ENCODE measurements at places on chromosomes 1 and 21. TPM values are rescaled to one million over a fixed set of nuclear protein-coding genes. Genes with fewer than 3 reads are reported as not detected.
A peak's percentile ranks its signal among the peaks of the same experiment; 100 is the strongest.

TDRD5 gene
- polyA plus RNA-seq = not detected

DNA sequence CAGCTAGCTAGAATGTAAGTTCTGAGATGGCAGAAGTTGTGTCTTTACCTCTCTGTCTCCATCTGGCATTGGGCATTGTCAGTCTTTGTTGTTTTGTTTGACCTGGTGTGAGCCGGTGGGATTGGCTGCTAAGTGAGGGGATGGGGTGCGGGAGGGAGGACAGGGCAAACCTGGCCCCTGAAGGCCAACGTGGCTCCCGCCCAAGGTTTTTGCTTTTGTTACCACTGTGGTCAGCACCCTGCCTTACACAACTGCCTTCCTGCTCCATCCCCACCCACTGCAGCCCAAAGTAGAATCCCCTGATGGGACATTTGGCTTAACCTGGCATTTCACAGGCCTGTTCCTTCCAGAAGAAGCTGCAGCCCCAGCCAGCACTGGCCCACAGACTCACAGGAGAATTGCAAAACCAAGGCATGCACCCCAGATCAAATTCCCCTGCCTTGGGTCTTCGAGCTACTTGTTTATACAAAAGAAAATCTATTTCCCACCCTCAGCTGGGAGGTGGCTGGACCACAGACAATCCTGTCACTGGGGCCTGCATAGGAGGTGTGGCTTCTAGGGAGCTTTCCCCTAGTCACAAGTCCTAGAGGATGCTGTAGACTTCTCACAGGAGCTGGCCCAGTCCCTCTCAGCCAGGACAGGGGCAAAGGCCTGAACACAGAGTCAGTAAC lies 147.5 kb downstream of the TRABD2B start:
- no peak for DNase-seq

LRRC7 gene
- polyA plus RNA-seq = 0.66 TPM

- no peak for DNase-seq
Measured at GRCh38 chr1:156863631-156864030, 3.0 kb downstream of the NTRK1 start.

DNA sequence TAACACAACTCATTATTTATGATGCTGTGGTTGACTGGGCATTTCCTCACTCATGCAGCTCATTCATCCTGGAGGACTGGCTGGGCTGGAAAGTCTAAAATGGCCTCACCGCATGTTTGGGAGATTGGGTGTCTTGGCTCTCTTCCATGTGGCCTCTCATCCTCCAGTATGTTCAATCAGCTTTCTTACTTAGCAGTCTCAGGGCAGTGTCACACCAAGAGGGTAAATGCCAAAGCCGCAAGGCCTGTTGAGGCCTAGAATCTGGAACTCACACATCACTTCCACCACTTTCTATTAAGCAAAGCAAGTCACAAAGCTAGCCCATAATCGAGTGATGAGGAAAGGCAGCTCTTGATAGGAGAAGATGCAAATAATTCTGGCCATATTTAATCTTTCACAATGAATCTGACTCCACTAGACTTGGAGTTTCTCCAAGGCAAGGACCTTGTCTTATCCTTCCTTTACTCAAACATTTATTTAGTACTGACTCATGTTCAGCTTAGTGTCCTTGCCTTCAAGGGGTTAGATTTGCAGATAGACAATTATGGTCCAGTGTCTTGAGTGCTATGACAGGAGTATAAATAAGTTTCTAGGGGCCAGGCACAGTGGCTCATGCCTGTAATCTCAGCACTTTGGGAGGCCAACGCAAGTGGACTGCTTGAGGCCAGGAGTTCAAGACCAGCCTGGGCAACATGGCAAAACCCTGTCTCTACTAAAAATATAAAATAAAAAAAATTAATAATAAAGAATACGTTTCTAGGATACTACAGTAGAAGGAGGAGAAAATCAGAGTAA lies 45.1 kb downstream of the TMEM53 start:
- peak; percentile 97 for DNase-seq

- DNase-seq = peak; percentile 66
Measured at GRCh38 chr1:54248966-54249365, 49.0 kb downstream of the MRPL37 start.

FLAD1 gene
- polyA plus RNA-seq = 30.2 TPM

DNA sequence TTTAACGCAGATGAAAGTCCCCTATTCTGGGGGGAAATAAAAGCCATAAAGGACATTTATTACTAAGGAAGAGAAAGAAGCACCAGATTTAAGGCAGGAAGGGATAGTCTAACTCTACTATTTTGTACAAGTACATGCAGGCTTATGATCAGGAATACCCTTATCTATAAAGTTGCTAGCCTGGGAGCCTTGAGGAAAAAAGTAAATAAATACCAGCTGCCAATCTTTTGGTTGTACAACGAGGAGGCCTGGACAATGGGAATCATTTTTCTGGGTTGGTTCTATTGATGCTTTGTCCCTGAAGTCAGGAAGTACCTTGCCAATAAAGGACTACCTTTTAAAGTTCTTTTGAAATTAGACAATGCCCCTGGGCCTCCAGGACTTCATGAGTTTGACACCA lies 367.8 kb downstream of the LMO4 start:
- no peak for DNase-seq

CFAP45 gene
- polyA plus RNA-seq = 0.34 TPM

DAB1 gene
- polyA plus RNA-seq = 0.39 TPM

DNA sequence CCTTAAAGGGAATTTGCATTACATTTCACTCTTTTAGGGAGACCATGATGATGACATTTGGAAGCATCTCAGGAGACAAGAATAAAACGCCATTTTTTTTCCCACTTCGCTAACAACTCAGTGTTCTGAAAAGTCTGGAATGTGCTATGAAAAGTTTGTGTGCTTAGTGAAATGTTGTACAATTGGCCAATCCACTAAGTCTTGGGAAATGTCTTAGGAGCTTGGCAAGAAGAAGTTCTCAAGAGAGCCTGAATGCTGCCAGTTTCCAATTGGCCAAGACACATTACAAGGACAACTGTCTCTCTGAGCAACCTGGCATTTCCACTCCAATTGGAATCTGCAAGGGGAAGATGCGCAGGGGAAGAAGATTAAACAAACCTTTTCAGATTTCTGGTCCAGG lies 401.8 kb downstream of the RWDD3 start:
- DNase-seq = no peak

GRCh38 chr1:24714859-24715520 lies 30.3 kb upstream of the CLIC4 start:
- peak; percentile 96 for DNase-seq

DNA sequence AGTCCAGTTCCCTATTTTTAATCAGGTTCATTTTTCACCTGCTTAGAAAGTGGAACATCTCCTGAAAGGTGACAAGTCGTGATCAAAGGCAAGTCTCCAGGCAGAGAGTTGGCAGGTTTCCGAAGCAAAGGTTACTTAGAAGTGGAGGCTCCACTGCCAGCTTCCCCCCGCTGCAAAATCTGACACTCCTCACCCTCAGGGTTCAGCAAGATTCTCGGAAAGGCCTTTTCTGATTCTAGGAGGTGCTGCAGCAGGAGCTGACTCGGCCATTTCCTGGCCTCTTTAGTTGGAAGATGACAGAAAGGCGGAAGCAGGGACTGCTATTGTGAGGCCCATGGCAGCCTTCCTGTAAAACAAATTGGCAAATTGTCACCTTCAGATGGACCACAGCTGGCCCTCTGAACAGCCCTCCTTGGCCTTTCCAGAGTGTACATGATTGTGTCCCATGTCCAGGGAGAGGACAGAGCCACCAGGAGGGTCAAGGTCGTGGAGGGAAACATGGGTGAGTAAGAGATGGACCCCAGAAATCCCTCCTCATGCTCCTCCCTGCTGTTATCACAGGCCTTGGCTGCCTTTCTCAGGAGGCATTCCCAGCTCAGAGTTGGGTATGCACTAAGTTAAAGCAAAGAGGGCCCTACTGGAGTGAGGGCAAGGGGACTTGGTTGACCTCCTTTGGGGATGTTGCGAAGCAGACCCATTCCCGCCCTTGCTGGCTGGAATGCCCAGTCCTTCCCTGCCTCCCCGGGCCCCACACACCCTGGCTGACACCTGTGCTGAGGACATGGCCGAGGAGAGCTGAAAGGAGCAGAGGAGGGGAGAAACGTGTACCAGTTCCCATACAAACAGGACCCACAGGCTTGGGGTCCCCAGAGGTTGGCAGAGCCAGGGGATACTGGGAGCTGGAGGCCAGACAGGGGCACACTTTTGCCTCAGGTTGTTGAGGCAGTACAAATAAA lies 115.5 kb upstream of the IRF2BP2 start:
- peak; percentile 18 for DNase-seq

DNA sequence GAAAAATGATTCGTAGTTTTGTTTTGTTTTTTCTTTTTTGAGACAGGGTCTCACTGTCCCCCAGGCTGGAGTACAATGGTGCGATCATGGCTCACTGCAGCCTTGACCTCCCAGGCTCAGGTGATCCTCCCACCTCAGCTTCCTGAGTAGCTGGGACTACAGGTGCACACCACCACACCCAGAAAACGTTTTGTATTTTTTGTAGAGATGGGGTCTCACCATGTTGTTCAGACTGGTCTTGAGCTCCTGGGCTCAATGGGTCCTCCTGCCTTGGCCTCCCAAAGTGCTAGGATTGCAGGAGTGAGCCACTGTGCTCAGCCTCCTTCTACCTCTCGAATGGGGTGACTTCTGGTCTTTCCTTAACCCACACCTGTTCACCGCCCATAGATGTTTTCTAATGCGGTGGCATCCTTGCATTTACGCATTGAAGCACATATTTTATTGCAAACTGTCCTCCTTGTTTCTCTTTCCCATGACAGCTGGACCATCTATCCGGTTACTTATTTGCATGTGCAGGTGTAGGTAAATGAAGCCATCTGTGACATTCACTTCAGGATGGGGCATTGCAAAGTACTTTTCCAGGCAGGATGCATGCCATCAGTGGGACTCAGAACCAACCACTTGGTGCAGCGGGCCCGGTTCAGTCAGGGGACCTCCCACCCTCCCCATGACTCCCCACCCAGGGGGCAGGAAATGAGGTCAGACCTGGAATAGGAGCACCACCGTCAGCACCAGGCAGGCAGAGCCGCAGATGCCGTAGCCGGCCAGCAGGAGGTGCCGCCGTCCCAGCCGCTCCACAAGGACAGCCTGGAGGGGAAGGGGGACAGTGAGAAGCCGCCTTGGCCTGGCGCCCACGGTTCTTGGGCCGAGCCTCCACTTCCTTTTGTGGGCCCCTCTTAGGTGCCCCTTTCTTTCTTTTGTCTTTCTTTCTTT lies 16.5 kb downstream of the SLC2A7 start:
- DNase-seq = peak; percentile 48
